A172 (cell line): ENCODE measurements at places on chromosomes 7 and 10.

DNA sequence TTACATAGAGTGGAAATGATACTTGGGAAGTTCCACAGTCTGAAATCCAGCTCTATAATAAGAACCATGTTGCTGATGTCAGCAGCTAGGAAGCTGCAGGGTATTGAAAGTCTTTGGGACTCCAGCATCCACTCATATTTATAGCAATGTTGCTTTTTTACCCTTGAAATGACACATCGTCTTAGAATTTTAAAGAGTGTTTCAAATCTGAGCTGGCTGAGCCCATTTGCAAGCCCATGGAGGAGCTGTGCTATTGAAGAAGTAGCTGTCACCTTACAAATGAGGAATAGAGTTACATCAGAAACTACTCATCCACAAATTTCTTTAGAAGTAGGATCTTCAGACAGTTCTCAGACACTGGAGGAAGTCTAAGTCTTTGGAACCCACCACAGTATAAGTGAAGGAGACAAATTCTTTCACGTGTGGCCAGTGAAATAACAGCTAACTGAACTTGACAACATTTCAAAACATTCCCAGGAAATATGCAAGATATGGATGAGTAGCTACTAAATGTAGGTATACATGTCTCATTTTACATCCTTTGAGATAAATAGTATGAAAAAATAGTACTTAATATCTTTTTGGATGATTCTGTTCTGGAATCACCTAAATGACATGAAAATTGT lies 203.6 kb downstream of the ZNF365 start:
- DNase-seq = peak; percentile 35

DNA sequence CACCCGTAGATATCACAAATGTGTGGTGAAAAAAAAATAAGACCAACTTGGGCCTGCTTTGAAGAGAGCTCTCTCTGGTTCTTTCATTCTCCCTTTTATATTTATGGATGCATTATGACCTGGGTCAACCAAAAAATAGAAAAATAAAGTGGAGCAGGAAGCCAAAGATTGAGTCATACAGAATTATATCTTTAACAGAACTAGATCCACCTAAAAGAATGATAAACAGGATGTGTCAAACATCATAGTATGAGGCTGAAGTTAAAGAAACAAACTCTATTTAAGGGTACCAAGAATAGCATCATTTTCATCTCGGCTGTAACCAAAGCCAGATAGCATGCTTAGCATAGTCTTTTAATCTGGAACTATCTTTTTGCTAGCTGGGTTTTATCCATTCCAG lies 28.8 kb upstream of the NMT2 start:
- DNase-seq = peak; percentile 79

- DNase-seq = no peak
Observed at GRCh38 chr10:59902016-59902415, 4.3 kb downstream of the CCDC6 start.

DNA sequence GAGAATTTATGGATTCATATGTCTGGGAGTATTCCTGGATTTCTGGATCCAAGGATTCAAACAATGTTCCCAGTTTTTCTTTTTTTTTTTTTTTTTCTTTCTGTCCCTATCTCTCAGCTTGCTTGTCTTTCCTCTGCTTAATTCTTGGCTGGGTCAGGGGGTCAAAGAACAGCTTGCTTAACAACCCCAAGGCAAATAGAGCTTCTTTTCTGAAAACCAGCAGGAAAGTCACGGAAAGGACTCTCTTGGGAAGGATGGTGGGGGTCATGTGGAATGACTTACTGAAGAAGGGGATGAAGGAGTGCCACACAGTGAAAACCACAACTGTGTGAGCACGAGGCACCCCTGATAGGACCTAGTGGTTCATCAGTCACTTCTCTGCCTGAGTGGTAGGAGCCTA lies 36.1 kb downstream of the GRK5 start:
- no peak for DNase-seq

DNA sequence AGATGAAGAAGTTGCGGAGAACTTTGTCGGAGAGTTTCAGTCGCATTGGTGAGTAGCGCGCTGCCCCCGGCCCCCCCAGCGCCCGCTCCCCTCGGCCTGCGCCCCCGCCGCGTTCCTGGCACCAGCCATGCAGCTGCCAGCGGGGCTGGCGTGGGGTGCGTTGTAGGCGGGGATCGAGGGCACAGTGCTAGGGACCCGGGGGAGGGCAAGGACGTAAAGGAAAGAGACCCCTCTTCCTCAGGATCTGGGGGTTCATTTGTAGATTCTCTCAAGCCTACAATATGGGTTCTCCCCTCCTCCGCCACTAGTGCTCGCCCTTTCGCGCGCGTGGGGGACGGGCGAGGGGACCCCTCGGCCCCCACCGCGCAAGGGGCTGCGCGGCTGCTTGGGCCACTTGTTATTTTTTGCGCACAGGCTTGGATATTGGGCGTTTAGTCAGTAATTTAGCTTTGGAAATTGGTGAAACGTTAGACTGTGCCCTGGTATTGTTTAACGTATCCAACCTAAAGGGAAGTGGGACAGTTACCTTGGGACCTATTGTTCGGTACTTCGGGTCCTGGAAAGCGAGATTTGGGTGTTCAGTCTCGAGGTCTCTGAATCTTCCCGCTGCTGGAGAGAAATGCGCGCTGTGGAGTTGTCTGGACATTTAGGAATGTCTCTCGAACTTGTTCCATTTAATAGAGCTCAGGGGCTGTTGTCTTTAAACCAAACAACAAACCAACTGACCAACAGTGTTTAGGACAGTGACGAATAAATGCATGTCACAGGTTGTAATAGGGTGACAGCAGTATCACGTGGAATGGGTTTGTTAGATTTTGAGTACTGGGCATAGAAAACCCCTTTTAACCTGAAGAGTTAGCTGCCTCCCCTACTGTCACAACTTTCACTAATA lies 796 bp downstream of the CDK14 start:
- peak; percentile 49 for DNase-seq

GRCh38 chr10:88091490-88092061 lies 228.2 kb downstream of the PTEN start:
- DNase-seq = no peak

- DNase-seq = peak; percentile 72
Observed at GRCh38 chr10:102669206-102670064, 25.2 kb downstream of the TRIM8 start.

DNA sequence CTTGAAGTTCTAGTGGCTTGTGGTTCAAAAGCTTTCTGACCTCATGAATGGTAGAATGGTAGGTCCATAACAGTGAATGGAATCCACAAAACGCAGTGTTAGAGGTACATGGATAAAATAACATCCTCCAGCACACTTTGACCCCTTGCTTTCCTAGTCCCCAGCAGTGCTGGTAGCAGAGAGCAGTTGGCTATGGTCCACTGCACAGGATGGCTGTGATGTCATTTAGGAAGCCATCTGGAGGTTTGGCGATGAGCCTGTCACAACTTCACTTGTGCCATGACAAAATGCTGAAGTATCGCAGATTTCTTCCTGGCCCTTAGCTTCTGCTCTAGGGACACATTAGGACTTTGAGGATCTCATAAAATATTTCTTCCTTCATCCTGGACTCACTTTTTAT lies 300.0 kb upstream of the FZD8 start:
- DNase-seq = no peak

GRCh38 chr7:69564454-69565417 lies 33.5 kb upstream of the AUTS2 start:
- DNase-seq = peak; percentile 35

GRCh38 chr7:83921941-83922607 lies 272.5 kb downstream of the SEMA3A start:
- DNase-seq = no peak

GRCh38 chr7:20213378-20213777 lies 3.8 kb downstream of the MACC1 start:
- no peak for DNase-seq

DNA sequence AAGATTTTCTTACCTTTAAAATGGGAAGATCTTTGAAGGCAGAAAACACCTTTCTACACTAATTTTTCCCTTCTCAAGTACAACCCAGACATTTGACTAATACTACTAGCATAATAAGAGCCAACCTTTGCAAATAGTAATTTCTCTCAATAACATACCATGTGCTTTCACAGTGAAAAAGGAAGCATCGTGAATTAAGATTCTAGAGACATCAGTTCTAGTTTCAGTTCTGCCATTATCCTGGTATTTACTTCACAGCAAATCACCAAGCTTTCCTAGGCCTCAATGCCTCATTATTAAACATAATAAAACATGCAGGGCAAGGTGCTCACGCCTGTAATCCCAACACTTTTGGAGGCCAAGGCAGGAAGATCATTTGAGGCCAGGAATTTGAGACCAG lies 24.9 kb downstream of the GSAP start:
- no peak for DNase-seq

- DNase-seq = no peak
Observed at GRCh38 chr10:32390193-32390592, 43.2 kb upstream of the EPC1 start.

DNA sequence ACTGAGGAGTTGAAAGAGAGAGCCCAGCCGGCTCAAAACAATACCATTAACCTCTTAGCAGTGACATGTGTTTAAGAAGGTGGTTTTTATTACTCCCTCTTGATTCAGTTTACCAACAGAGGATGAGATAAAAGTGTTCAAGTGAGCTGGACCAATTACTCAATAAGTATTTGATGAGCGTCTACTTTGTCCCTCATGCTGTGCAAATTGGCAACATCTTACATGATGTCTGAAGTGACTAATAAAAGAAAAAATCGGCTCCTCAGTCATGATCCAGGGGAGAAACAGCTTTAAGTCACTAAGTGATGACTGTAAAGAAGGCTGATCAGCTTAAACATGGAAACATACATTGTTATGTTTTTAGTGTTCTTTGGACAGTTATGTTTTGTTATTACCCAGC lies 7.8 kb downstream of the WNT16 start:
- DNase-seq = no peak

DNA sequence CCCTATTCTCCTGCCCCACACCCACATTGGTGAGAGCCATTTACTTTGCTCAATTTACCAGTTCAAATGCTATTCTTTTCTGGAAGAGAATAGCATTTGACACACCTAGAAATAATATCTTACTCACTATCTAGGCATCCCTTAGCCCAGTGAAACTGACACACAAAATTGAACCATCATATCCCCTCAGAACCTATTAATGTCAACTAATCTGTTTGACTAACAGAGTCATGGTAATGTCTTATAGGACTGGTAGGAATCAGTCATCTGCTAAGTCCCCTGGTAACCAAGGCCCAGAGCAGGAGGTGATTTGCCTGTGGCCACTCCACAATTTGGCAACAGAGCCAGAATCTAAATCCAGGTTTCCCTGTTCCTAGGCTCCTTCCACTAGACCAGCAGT lies 63.3 kb downstream of the PPP1R3C start:
- no peak for DNase-seq

- DNase-seq = no peak
Observed at GRCh38 chr10:98745645-98746044, 298.9 kb upstream of the HPS1 start.
